Lower lobe of right lung (tissue), 2 donors: ENCODE measurements at places on chromosomes 7 and 10. TPM values are rescaled to one million over a fixed set of nuclear protein-coding genes. Genes with fewer than 3 reads are reported as not detected.

GRCh38 chr10:75733135-75733890, 301.9 kb downstream of the LRMDA start:
- DNase-seq: no peak

- no peak for DNase-seq
Measured at GRCh38 chr10:112634096-112634830, 187.2 kb downstream of the VTI1A start.

- no peak for DNase-seq
Measured at GRCh38 chr7:40784176-40784575, 649.4 kb downstream of the SUGCT start.

GRCh38 chr10:78765726-78766335, 302.9 kb upstream of the ZMIZ1 start:
- no peak for DNase-seq

GRCh38 chr7:5418285-5418582, 5.4 kb downstream of the TNRC18 start:
- no peak for DNase-seq

GRCh38 chr10:121526801-121527221, 71.4 kb downstream of the FGFR2 start:
- DNase-seq: no peak

GRCh38 chr7:104137971-104138370, 69.8 kb downstream of the ORC5 start:
- DNase-seq: no peak

GRCh38 chr10:126500866-126501265, 112.6 kb upstream of the ADAM12 start:
- no peak for DNase-seq

DNA sequence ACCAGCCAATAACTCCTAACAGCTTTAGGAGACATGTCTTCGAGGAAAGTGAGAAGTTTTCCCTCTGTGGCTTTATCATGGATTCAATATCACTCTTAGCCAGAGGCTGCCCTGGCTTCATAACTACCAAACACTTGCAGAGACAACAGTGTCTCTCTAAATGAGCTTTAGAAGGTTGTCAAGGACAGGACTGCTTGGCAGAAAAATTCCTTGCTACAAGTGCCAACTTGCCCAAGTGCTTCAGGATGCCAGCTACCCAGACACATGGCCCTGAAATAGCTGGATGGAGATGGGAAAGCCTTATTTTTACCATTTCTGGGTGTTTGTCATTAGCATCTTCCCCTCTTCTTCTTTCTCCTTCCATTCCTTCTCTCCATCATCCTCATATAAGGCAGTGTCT, 137.1 kb upstream of the MDFIC start:
- no peak for DNase-seq

GRCh38 chr7:139494835-139495579, 11.5 kb upstream of the KLRG2 start:
- no peak for DNase-seq

DNA sequence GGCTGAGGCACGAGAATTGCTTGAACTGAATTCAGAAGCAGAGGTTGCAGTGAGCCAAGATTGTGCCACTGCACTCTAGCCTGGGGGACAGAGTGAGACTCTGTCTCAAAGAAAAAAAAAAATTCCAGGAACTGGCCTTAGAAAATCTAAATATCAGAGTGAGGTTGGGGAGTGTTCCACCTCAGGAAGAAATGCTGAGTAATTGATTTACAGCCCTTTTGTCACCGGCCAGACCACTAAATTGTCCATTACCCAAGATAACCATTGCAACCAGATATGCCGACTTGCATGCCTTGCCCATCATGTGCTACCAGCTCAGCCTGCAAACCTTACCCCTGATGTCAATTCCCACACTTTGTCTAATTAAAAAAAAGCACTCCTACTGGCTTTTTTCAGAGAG, 42.4 kb downstream of the CRCP start:
- no peak for DNase-seq

- DNase-seq: no peak
Measured at GRCh38 chr7:137235434-137235833, 108.1 kb downstream of the PTN start.

DNA sequence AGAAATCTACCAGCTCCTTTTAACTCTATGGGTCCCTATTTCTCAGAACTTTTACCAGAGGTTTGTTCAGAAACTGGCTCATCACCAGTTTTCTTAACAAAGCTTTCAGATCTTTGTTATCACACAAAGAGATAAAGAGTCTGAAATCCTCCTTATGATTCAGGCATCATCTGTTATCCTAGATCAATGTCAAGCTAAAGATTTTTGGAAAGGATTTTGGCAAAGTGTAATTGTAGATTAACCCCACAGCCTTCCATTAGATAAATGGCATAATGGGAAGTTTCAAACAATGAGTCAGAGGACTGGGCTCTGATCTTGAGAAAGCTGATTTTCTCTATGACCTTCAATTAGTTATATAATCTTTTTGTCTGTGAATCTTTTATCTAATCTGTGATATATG, 192.2 kb downstream of the NXPH1 start:
- DNase-seq: no peak

- DNase-seq: no peak
Measured at GRCh38 chr7:26156451-26157420, 4.7 kb downstream of the NFE2L3 start.

DNA sequence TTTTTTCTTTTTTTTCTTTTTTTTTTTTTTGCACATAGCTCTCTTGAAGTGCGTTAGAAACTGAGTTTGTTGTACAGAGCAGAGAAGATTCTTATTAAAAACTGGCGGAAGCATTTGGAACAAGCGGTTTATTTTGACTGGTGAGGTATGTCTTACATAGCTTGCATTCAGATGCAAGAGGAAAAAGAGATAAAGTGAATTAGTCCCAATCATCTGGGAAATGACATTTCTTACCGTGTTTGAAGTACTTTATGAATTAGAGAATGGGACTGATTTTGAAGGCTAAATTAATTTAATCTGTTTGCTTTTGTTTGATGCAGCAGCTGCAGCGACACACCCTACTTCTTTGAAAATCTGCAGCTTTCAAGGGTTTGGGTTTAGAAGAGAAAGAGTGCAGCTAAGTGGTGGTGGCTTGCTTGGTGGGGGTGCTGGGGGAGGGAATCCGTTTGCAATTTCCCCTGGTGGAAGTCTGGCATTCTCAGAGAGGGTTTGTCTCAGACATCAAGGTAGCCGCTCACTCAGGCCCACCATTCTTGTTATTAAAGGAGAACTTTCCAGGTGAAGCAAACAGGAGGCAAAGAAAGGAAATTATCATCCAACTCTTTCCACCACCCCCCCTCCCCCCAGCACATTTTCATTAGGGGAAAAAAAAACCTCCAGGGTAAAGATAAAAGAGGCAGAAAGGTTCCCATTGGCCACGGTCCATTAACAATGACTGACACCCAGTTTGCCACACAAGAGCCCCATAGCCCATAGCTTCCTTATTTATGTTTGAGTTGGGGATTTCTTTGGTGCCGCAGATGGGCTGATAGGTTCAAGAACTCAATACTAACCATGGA, 231.7 kb downstream of the SKIDA1 start:
- DNase-seq: no peak

GRCh38 chr7:140604760-140605159, 35.9 kb downstream of the DENND2A start:
- DNase-seq: no peak

DNA sequence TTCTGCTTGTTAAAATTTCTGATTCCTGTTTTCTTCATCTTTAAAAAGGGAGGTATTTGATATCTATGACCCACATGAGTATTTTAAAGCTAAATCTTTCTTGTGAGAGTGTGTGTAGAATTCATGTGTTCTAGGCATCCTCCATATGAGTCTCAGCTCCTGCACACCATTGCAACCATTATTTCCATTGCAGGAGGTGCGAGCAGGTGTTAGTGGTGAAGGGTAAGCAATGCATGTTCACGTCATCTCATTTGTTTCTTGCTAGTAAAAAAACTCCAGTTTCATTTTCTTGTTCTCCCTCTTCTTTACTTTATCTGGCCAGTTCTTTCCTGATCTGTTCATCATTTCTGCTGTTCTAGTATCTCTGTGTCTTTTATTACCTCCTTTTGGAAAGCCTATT, 100.5 kb downstream of the ADRA2A start:
- DNase-seq: no peak

GRCh38 chr10:43892062-43892770, 243.5 kb upstream of the ZNF32 start:
- DNase-seq: no peak

- DNase-seq: no peak
Measured at GRCh38 chr7:111238886-111239285, 148.0 kb downstream of the LRRN3 start.

- no peak for DNase-seq
Measured at GRCh38 chr10:71589617-71590551, 129.7 kb downstream of the C10orf105 start.

- DNase-seq: no peak
Measured at GRCh38 chr10:63414481-63415260, 51.1 kb downstream of the JMJD1C start.

DNA sequence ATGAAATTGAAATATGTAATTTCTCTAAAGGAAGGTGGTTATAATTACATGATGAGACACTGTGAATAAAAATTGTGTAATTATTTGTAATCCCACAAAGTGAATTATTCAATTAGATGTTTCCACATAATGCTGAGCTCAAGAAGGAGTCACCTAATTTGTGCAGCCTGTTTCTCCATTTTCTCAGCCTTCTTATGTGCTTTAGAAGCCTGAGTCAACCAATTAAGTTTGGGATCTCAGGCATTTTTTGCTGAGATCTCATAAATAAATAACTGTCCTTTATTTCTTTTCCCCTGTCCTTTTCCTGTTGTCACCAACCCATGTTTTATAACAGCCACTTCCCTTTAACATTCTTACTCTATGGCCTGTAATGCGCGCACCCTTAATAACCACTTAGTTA, 506.5 kb upstream of the SEMA3D start:
- no peak for DNase-seq

Gene BZW2
- 24.6 TPM for total RNA-seq

Gene RTKN2
- total RNA-seq: 109 TPM

Gene NME8
- not detected for total RNA-seq

Gene MBL2
- total RNA-seq: not detected

Gene KIFBP
- total RNA-seq: 20.6 TPM

Gene CALN1
- total RNA-seq: not detected

Gene MYO3A
- 0.44 TPM for total RNA-seq

Gene MASTL
- 7.8 TPM for total RNA-seq

Gene CADPS2
- 41.1 TPM for total RNA-seq

Gene APBB1IP
- 36.8 TPM for total RNA-seq

Gene STEAP1
- total RNA-seq: 8.2 TPM
